ENCODE measurements at places on chromosomes 6 and 20.

- no peak for DNase-seq
These were observed 25.9 kb downstream of the GLP1R start for GRCh38 chr6:39074486-39074885.

DNA sequence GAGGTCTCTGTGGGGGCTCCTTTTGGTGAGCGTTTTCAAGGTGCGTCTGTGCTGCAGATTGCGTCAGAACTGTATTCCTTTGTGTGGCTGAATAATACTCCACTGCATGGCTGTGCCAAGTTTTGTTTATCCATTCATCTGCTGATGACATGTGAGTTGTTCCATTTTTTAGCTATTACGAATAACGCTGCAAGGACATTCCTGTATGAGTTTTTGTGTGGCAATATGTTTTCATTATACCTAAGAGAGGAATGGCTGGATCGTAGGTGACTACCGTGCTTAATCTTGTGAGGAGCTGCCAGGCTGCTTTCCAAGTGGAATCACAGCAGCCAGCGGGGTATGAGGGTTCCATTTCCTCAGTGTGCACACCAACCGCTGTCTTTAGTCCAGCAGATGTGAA, 1.1 kb upstream of the DACT2 start:
- no peak for DNase-seq

DNA sequence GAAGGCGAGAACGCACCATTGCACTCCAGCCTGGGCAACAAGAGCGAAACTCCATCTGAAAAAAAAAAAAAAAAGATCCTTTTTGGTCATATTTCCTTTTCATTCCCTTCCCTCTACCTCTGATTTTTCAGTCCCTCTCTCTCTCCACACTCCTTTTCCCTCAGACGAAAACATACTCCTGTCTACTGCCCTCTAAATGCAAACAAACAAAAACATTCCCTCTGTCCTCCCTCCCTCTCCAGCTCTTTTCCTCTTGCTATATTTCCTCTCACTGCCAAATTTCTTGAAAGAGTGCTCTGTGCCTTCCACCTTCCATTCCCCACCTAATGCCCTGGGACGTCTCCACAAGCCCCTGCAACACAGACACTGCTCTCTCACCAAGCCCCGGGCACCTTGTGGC, 14.9 kb upstream of the MDFI start:
- DNase-seq = no peak

GRCh38 chr6:166173281-166173951, 5.8 kb upstream of the TBXT start:
- no peak for DNase-seq

GRCh38 chr20:16111852-16112412, 461.3 kb downstream of the KIF16B start:
- DNase-seq = no peak

- DNase-seq = no peak
These were observed 40.0 kb downstream of the IRF4 start for GRCh38 chr6:431504-431903.

DNA sequence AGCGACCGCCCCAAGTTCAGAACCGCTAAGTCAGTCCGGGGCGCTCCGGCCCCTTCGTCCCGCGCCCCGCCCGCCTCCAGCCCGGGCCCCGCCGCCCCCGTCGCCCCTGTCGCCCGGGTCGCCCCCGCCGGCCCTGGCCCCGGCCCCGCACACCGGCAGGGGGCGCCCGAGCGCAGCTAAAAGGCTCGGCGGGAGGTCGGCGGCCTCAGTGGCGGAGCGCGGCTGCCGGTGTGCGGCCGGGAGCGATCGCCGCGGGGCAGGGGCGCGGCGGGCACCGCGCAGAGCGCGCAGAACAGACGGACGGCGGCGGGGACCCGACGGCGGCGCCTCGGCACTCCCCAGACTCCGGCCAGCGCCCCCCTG, at the start of gene FNDC1:
Gene FNDC1 (plus strand): TSS at position 208 of the 363 bp plus-strand sequence. CDS start 197 bp downstream, outside the sequence.
- no peak for DNase-seq

DNA sequence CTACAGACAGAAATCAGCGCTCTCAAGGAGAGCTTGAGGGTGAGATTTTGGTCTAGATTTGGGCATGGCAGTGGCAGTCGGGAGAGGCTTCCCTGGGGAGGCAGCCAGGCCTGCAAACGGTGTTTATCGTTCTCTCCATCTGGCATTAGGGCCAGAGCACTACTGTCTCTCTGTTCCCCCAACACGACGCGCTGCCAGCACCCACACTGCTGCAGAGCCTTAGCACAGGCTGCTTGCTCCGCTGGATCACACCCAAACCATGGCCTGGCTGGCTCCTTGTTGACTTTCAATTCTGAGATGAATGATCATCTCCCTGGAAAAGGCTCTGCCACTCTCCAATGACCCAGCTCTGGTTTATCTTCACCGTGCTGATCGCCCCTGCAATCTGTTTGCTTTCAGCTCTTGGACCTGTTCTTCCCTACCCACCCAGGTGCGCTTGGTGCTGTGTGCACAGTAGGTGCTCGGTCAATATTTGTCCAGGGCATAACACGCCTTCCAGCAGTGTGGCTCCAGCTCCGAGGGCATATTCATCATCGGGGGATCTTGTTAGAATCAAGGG, 106.1 kb downstream of the TFAP2C start:
- no peak for DNase-seq

- no peak for DNase-seq
These were observed 141.5 kb downstream of the ARID1B start for GRCh38 chr6:156918647-156919046.

DNA sequence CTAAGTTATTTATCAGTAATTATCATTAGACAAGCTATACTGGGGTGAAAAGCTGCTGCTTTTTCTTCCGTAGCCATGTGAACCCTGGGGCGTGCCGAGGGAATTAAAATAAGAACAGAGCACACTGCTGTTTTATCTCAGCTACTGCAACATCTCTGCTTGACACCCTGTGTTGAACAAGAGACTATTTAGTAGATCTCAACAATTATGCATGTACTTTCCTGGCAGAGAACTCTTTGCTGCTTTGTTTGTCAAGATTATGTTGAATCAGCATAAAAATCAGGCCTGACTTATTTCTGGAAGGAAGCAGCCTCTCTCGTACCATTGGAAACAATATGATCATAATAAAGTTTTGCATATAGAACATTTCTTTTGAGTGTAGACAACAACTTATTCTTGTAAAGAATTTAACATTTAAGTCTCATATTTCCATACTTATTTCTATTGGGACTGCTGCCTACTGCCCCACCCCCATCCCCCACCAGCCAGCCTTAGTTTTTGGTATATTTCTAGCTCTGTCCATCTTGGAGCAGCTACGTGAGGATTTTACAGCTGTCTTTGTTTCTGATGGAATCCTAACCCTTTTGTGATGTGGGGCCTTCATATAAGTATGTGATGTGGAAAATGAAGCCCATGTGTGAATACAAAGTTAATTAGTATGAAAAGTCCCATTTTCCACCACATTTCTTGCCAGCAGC, 1011.4 kb downstream of the KIF16B start:
- peak; percentile 11 for DNase-seq

DNA sequence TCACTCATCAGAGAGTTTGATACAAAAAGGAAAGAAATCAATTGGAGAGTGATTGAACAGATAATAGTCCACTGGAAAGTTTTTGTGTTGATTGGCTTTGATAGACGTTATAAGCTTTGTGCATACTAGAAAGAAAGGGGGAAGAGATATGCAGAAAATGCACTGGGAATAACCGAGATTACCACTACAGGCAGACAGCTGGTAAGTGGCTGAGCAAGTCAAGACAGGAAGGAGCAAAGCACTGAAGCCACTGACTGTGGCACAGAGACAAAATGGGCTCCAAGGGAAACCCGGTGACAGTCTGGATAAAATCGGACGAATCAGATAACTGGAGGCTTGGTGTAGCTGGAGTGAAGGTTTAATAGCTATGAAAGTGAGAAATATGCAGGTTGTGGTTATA, 209.0 kb downstream of the SIM1 start:
- no peak for DNase-seq

GRCh38 chr6:8858854-8859331, 423.5 kb upstream of the SLC35B3 start:
- no peak for DNase-seq

DNA sequence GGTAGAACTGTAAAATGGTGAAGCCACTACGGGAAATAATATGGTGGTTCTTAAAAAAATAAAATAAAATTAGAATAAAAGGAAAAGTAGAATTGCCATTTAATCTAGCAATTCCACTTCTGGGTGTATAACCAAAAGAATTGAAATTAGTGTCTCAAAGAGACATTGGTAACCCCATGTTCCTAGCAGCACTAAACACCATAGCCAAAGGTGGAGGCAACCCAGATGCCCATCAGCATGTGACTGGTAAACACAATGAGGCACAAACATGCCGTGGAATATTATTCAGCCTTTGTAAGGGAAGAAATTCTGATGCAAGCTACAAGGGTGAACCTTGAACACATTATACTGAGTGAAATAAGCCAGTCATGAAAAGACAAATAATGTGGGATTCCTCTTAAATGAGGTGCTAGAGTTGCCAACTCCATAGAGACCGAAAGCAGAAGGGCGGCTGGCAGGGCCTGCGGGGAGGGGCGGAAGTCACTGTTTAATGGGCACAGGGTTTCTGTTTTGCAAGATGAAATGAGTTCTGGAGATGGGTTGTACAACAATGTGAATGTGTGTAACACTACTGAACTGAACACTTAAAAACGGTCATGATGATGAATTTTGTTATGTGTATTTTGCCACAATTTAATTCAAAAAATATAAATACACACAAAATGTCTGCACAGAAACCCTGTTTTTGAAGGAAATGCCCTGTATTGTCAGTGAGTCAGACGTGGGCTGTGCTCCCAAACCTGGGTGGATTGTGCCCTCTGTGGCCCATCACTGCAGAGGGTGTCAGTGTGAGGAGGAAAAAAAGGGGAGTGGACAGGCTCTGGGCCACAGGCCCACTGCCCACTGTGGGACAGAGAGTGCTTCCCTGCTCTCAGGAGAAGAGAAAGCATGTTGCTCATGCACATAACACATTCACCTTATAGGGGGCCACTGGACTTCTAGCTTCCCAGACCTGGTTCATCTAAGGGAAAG, 49.6 kb upstream of the CD93 start:
- DNase-seq = no peak

DNA sequence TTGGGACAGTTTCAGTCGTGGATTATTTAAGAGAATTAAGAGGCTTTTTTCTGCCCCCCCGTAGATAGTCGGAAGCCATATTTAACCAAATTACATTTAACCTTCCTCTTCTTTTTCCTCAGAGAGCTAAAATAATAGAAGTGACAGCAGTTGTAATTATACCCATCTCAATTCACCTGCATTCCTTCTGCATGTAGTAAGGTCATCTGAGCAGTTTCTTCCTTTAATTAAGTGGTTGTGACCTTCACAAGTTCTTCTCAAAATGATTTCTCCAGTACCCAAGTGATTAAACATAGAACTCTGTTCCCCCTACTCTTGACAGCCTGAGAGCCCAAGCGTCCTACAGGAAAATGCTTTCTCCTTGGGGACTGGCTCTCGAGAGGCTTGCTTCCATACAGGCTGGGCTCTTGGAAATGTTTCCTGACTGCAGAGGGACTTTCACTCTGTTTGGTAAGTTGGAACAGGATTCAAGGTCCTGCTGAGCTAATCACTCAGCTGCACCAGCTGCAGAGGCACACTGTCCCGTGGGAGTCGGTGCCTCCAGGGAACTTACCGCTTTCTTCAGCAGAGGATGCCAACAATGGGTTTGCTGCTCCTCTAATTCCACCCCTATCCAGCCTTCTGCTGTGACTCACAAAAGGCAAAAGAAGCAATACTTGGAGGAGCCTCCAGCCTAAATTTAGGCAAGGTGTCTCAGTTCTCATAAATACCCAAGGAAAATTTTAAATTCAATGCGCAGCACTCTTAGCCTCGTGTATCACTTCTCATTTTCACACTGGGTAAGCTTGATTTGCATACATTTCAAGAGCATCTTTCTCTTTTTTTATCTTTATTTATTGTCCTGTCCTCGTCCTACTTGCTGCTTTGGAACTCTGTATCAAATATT, 414.9 kb downstream of the KIF16B start:
- peak; percentile 33 for DNase-seq

GRCh38 chr20:56395166-56395565, 2.7 kb downstream of the CSTF1 start:
- no peak for DNase-seq

- no peak for DNase-seq
These were observed 207.9 kb upstream of the SULF2 start for GRCh38 chr20:47993035-47993755.

DNA sequence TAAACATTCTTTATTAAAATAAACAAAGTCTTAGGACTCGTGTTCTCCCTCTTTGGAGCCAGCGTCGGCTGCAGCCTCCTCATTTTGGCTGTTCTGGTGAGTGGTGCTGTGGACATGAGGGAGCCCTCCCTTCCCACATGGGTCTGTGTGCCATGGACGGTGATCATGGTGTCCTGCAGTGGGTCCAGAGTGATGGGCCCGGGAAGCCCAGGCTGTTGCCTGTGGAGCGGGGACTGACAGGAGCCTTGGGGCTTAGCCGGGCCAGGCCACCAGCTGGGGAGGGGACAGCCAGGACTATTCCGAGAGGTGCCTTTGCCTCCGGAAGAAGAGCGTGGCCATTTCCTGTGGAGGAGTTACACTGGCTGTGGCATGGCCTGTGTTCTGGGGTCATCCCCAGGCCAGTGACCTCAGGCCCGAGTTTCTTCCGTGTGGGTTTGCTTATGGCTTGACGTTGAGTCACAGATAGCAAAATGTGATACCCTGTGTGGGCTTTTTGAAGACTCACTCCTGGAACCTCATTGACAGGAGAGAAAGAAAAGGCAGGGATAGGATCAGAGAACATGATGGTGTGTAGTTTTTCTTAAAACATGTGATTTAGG, 153.4 kb downstream of the DTNBP1 start:
- DNase-seq = no peak

- no peak for DNase-seq
These were observed 347.9 kb upstream of the SPTLC3 start for GRCh38 chr20:12660918-12661317.

- no peak for DNase-seq
These were observed 52.7 kb downstream of the DAAM2 start for GRCh38 chr6:39844866-39845265.

DNA sequence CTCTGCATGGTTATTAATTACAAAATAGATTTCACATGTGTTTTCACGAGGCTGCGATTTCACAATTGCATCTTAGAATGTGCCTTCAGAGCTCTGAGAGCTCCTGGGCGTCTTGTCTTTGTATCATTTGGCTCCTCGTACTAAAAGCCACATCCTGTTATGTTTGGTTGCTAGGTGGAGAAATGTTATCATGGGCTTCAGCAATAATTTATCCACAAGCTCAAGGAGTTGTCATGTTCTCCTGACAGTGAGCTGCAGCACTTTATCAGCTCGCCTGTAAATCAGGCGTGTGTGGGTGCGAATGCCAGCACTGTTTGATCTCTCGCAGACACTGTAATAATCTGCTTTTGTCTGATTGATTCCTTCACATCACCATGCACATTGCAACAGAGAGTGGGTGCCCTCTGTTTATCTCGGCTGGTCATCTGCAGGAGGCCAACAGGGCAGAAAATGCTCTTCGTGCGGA, 218.6 kb upstream of the ZFP64 start:
- no peak for DNase-seq

DNA sequence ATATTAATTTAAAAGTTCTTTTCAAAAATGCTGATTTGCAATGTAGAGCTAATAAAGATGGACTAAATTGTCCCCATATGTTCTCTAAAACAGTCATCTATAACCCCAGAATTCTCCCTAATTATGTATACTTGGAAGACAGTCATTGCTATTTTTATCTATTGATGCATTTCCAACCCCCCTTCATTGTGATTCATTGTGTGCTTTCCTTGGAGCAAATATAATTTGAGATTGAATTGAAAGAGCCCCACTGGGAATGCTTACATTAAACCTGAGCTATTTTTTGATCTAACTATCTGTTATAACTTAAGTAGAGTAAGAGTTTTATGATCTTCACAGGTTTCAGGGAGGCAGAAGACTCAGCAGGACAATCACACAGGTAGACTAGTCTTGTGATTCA, 73.7 kb upstream of the PTCHD4 start:
- no peak for DNase-seq

GRCh38 chr6:126107475-126108166, 121.3 kb downstream of the TRMT11 start:
- no peak for DNase-seq
